Activated T-helper 1 cell treated with anti-CD3 and anti-CD28 coated beads, Interleukin-2, amount 50 U/mL, for 16 hours (primary cell): ENCODE measurements at places on chromosomes 13 and 19.

DNA sequence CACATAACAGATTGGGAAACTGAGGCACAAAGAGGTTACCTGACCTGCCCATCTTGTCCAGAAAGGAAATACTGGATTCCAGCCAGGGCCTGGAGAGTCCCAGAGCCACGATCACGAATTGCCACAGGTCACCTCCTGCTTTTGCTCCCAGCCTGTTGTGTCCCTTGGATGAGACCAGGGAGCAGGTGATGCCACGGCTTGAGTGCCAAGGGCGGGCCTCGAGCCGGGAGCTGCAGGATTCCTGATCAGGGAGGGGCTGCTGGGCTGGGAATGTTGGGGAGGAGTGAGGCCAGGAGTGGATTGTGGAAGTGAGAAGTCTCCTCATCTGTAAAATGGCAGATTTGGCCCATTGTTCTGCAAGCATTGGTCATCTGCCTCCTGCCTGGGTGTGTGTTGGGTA lies 29.4 kb downstream of the DNM2 start:
- DNase-seq, result no peak

DNA sequence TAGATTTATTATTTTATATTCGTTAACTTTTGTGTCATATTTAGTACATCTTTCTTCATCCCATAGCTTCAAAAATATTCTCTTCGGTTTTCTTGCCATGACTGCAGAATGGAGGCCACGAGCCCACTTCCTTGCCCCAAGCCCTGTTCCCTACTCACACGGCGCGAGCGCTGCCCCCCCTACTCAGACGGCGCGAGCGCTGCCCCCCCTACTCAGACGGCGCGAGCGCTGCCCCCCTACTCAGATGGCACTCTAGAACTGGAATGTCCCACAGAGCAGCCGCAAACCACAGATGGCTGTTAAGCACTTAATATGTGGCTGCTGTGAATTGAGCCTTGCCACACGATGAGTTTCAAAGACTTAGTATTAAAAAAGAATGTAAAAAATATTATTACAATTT lies 102.2 kb upstream of the PEG3 start:
- no peak for DNase-seq

GRCh38 chr19:18856385-18857126 lies 24.8 kb downstream of the UPF1 start:
- no peak for DNase-seq

DNA sequence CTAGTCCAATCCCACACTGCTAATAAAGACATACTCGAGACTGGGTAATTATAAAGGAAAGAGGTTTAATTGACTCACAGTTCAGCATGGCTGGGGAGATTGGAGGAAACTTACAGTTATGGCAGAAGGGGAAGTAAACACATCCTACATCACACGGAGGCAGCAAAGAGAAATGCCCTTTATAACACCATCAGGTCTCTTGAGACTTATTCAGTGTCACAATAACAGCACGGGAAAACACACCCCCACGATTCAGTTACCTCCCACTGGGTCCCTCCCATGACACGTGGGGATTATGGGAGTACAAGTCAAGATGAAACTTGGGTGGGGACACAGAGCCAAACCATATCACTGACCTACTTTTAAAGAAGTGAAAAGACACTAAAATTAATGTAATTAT lies 1130.4 kb upstream of the SLC10A2 start:
- DNase-seq, result no peak

DNA sequence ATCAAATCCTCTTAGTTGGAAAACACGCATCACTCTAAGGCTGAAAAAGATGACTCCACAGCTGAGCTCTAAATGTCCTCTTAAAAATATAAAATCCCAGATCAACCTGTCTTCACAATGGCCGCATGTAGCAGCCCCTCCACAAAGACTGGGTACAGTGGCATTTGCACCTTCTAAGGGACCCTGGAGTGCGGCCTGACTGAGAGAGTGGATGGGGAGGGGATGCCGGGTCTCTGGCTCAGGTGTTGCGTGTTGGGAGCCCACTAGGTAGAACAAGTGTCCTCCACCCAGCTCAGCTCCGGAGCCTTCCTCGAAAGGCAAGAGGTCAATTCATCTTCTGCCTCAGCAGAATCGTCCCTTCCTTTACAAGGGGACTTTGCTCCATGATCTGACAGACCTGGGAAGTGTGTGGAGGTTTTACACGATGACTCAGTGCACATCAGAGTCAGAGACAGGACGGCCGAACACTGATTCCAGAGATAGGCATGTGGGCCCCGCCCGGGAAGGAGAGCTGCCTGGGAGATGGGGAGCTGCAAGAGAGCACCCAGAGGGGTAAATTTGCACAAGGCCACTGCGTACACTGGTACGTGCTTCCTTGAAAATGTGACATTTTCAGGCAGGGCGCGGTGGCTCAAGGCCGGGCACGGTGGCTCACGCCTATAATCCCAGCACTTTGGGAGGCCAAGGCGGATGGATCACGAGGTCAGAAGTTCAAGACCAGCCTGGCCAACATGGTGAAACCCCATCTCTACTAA lies 23.5 kb upstream of the SLC15A1 start:
- no peak for DNase-seq

DNA sequence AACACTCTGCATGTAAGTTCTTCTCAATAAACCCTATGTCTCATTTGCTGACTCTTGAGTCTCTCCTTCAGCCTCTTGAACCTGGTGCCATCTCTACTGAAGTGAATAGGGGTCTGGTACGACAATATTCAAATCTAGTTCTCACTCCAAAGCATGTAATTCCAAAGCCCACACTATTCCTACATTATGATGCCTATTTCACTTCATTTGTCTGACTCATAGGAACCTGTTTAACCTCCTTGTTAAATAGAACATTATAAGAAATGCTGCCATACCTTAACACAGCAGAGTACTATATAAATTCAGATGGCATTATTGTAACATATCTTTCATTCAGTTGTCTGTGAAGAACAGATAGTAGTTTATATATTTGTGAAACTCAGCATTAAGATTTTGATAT lies 67.1 kb downstream of the STARD13 start:
- DNase-seq, result no peak

DNA sequence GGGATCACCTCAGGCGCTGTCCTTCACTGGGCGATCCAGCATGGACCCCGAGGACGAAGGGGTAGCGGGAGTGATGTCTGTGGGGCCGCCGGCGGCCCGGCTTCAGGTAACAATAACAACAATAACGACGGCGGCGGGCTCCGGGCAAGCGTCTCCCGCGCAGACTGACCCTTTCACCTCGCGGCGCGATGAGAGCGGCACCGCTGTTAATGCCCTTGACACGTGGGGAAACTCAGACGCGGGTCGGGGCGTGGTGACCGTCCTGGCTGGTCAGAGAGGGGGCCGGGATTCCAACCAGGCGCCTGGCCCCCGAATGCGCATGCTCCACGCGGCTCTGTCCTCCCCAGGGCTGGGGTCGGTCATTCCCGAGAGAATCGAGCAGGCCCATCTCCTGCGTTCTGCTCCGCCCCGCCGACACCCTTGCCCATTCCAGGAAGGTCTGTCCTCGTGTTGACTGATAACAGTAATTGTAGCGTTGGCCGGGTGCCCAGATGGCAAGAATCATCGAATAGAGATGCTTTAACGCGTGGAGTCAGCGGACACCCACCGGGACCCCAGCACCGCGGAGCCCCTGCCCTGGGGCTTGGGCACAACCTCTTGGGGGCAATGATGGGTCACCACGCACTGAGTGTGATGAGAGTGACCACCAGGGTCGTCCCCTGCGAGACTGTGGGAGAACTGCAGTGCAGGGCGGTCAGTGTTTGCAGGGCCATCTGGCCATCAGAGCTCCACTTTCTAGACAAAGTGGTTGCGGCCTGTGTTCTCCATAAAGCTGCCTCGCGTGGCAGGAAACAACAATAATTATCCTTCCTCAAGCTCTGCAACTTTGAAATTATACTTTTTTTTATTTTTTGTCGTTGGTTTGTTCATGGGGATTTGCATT lies 528 bp downstream of the ZNF8 start:
- peak; percentile 25 for DNase-seq
